ENCODE measurements at places on chromosomes 11 and 22.

DNA sequence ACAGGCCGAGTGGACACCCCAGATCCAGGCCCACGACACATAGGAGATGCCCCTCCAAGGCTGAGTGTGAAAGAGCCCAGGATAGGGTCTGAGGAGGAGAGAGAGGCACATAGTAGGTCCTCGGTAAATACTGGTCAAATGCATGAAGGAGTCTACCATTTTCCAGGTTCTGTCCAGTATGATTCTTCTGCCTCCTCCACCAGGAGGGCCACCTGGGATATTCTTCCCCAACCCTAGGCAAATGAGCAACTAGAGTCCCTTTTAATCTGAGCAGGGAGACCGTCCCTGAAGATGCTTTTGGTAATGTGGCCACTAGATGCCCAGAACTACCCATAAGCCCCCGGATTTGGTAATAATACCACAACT, 6.7 kb downstream of the PDGFB start:
- DNase-seq, result no peak

GRCh38 chr11:106971864-106972263, 46.4 kb downstream of the GUCY1A2 start:
- DNase-seq, result no peak

- peak; percentile 4 for DNase-seq
These were observed 31.8 kb upstream of the FCHSD2 start for GRCh38 chr11:73173755-73174494.

GRCh38 chr22:47781427-47782111, 1019.1 kb downstream of the TBC1D22A start:
- no peak for DNase-seq

- no peak for DNase-seq
These were observed 37.7 kb downstream of the POLD3 start for GRCh38 chr11:74630043-74630442.

- DNase-seq, result no peak
These were observed 87.1 kb downstream of the FCHSD2 start for GRCh38 chr11:73055002-73055401.

GRCh38 chr11:12674571-12674935, 332 bp downstream of the TEAD1 start:
- no peak for DNase-seq

DNA sequence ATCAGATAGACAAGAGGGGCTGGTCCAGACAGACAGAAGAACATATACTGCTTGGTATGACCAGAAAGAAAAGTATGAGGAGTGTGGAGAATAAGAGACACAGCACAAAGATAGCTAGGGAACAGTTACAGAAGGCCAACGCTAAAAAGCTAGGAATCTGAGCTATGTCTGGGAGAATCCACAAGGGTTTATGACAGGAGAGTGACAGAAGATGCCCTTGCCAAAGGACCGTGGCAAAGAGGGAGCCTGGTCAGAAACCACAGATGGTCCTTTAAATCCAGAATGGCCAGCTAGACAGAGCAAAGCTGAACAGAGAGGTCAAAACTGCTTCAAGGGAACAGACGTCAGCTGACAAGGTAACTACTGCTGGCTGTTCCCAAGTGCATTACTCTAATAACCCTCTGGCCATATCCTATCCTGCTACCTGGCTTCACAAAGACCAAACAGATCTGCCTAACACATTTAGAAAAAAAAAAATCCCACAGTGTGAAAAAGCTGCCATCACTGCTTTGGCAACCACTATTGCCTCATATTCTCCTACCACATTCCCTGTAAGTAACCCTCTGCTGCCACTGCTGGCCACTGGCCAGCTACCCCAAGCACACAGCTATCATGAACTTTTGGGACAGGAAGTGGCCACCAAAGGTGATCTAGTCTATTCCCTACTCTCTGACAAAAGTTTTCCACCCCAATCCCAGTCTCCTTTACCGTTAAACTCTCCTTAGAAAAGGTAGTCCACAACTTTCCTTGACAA, 7.3 kb downstream of the SERGEF start:
- no peak for DNase-seq

DNA sequence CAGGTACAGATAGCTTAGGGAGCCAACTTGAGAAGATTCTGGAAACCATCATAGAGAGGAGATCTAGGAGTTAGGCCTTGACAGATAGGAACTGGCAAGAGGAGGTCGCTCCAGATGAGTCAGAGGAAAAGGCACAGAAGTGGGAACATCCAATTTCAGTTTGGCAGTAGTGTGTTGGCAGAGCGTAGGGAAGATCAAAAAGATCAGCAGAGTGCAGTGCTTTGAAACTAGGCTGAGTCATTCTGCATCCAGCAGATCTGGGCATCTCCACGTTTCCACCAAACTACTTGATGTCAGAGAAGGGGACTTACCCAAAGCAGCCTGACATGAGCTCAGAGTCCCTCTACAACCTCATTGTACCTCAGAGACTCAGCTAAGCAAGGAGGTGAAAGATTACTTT, 58.5 kb downstream of the GAB4 start:
- DNase-seq, result no peak

- DNase-seq, result no peak
These were observed 374 bp downstream of the NLRP10 start for GRCh38 chr11:7964873-7965272.

GRCh38 chr11:59787816-59788215, 22.8 kb downstream of the MRPL16 start:
- DNase-seq, result no peak

GRCh38 chr22:39721206-39722031, 150.9 kb downstream of the CACNA1I start:
- peak; percentile 13 for DNase-seq

DNA sequence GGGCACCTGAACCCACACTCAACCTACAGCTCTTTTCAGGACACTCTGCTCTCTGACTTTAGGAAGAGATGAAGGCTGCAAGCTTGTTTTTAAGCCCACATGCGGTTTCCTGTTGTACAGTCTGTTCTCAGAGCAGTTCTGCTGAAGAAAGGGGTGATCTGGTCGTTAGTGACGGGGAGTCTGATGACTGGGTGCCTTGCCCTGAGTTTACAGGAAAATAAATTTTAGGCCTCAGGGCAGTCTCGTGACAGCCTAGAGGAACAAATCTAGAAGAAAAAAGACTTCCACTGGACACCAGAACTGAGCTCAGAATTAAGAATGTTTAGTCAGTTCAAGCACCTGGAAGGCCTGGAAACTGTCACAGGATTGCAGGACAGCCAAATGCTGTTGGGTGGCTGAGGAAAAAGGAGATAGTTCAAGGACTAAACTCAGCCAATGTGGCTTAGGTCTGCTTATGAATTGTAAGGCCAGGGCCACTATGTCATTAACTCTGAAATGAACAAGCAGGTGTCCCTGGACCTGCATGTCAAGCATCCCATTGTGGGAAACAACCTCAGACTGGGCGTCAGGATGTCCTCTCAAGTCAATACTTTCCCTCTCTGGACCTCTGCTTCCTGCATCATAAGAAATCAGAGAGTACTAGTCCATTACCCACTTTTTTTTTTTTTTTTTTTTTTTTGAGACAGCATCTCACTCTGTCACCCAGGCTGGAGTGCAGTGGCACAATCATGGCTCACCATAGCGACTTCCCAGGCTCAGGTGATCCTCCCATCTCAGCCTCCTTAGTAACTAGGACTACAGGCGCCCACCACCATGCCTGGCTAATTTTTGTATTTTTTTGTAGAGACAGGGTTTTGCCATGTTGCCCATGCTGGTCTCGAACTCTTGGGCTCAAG, 5.7 kb downstream of the PIK3IP1 start:
- peak; percentile 80 for DNase-seq

GRCh38 chr11:118958577-118958976, 2.5 kb downstream of the UPK2 start:
- no peak for DNase-seq

- no peak for DNase-seq
These were observed 271.7 kb downstream of the CTTN start for GRCh38 chr11:70669871-70670675.

DNA sequence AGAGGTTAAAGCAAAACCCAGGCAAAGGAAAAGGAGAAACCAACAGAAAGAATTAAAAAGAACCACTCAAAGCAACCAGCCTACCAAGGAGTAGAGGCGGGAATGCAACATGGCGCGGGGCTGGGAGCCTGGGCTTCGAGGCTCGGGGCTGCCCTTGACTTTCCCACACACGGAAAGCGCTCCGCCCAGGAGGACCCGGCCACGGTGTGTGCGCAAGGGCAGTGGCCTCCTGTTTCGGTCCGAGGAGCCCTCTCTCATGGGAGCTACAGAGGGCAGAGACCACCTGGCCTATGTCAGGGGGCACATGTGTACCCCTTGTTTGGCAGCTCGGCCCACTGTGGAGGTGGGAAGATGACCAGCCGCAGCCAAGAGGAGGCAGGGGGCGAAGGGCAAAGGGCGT, 55.9 kb downstream of the APOL1 start:
- DNase-seq, result no peak

DNA sequence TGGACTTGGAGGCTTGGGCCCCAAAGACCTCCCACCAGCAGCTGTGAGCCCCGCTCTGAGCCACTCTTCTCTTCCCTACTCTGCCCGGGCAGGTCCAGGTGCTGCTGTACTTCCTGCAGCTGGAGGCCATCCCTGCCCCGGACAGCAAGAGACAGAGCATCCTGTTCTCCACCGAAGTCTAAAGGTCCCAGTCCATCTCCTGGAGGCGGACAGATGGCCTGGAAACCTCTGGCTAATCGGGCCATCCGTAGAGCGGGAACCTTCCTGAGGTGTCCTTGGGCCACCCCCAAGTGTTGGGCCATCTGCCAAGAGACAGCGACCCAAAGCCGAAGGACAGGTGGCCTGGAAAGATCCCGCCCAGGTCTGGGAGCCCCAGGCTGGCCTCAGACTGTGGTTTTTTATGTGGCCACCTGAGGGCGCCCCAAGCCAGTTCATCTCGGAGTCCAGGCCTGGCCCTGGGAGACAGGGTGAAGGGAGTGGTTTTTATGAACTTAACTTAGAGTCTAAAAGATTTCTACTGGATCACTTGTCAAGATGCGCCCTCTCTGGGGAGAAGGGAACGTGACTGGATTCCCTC, 135.1 kb downstream of the BCR start:
- DNase-seq, result peak; percentile 38

- no peak for DNase-seq
These were observed 62.4 kb downstream of the OTOG start for GRCh38 chr11:17609291-17610084.

- DNase-seq, result no peak
These were observed 74.9 kb downstream of the DEPDC5 start for GRCh38 chr22:31828739-31829138.

DNA sequence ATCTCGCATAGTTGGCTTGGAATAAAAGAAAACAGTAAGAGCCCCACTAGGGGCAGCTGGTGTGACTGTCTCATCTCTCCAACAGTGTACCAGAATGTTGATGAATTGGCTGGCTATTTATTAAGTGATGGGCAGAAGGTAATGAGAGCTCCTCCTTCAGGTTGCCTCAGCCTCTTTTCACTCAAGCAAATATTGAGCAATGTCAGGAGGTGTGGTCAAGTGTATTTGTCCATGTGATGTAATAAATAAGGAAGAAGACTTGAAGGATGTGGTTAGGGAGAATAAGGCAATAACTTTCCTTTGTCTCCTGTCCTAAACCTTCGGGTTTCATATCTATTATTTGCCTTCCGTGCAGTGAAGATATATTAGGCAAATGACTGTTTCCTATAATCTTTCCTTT, at the start of gene TCN1:
Gene TCN1 (minus strand): TSS at position 91 of the 400 bp plus-strand sequence. CDS start 17 bp downstream, at position 74.
- DNase-seq, result no peak

GRCh38 chr11:62556108-62556874, 9.7 kb upstream of the AHNAK start:
- peak; percentile 90 for DNase-seq

DNA sequence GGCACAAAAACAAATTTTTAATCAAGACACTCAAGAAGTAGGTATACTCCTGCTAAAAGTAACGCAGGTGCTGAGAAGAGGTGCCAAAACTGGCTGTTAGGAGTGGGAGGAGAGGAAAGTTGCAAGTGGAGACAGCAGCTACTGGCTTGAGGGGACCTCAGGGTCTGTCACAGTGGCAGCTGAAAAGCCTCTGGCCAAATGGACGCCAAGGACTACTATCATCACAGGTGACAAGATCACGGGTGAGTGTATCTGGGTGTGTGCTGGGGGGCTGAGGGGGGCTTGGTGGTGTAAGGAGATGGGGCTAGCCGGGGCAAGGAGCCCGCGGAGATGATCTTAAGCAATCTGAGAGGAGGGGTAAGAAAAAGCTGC, 687 bp downstream of the ZNF202 start:
- DNase-seq, result no peak

GRCh38 chr11:102614485-102614884, 10.6 kb downstream of the MMP20 start:
- no peak for DNase-seq

GRCh38 chr11:113351068-113351450, 36.5 kb upstream of the ANKK1 start:
- no peak for DNase-seq

DNA sequence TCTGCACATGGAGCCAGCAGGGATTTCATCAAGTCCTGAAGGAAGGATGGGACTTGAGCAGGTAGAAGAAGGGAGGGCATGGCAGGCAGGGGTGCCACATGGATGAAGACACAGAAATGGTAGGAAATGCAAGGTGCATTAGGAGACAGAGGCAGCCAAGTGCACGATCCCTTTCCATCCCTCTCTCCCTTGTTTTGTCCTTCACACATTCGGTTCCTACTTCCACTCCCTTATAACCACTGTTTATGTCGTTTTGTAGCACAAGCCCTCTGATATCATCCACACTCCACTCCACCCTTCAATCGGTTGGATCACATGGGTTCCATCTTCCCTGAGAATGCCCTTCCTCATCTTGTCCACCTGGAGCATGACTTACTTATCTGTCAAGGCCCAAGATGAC, 35.2 kb downstream of the IFT27 start:
- no peak for DNase-seq

- no peak for DNase-seq
These were observed 57.4 kb downstream of the JAM3 start for GRCh38 chr11:134126217-134126822.

DNA sequence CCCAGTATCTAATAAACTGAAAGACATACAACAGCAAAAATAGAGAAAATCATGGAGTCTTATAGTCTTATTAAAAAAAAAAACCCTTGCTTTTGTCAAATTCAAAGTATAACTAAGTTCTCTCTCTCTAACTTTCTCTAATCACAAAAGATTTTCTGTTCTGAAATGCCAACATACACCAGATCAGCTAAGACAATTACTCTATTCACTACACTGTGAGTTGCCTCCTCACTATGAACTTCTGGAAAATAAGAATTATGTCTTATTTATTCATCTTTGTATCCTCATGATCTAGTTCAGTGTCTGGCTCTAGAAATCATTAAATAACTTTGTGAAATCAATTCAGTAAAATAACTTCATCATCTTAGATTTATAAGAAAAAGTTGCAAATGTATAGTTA, 12.7 kb downstream of the FAM76B start:
- no peak for DNase-seq

GRCh38 chr11:75812542-75813040, 2.4 kb upstream of the UVRAG start:
- DNase-seq, result no peak

GRCh38 chr22:38207898-38208432, 6.2 kb downstream of the MAFF start:
- no peak for DNase-seq

GRCh38 chr11:99773646-99774045, 752.9 kb downstream of the CNTN5 start:
- DNase-seq, result no peak

GRCh38 chr11:120273432-120273831, 33.5 kb downstream of the POU2F3 start:
- DNase-seq, result no peak

GRCh38 chr11:75867778-75868374, 52.9 kb downstream of the UVRAG start:
- no peak for DNase-seq

- DNase-seq, result no peak
These were observed 40.3 kb upstream of the TSKU start for GRCh38 chr11:76742902-76743301.
